ENCODE measurements at places on chromosomes 5 and 9.

DNA sequence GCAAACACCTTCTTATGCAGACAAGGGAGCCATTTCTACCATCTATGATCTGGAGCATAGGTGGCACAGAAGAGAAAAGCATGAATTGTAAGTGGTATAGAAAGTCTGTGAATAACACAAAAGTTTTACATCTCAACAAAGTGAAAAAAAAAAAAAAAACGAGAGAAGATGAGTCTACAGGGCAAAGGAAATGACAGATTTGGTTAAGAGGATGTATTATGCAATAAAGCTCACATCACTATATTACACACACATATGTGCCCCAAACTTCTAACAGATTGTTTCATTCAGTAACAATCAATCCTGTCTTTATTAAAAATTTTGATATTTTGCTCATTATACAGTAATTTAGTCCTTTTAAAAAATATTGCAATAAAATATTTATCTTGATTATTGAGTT, 49.8 kb downstream of the CERT1 start:
- DNase-seq, result no peak

- peak; percentile 53 for DNase-seq
Observed at GRCh38 chr9:129567842-129568559, 52.9 kb downstream of the C9orf50 start.

DNA sequence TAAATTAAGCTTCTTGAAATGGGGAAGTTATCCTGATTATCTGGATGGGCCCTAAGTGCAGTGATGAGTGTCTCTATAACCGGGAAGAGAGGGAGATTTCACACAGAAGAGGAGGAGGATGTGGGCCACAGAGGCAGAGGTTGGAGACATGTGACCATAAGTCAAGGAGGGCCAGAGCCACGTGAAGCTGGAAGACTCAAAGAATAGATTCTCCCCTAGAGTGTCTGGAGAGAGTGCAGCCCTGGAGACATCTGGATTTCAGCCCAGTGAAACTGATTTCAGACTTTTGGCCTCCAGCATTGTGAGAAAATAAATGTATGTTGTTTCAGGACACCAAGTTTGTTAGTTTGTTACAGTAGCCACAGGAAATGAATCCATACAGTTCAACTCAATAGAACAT, 442.9 kb downstream of the NTRK2 start:
- no peak for DNase-seq

- DNase-seq, result peak; percentile 8
Observed at GRCh38 chr5:137696481-137696880, 39.4 kb downstream of the KLHL3 start.

- DNase-seq, result no peak
Observed at GRCh38 chr9:7752481-7752880, 47.1 kb downstream of the DMAC1 start.

GRCh38 chr9:16705111-16705604, 165.3 kb downstream of the BNC2 start:
- DNase-seq, result peak; percentile 93

DNA sequence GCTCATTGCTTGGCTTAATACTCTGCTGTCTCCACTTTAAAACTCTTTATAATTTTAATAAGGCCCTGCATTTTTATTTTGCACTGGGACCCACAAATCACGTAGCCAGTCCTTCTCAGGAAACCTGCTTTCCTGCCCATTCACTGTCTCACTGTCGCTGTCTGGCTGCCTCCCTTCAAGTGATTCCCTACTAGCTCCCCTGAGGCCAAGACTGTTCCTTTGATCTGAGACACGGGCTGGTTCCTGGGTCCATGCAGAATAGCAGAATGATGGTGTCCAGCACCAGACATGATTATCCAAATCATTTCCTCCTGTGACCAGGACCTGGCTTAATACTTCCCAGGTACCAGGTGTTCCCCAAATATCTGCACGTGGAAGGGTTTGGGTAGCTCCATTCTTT, 597.1 kb upstream of the KLF4 start:
- no peak for DNase-seq

- no peak for DNase-seq
Observed at GRCh38 chr5:143114481-143114880, 289.0 kb downstream of the NR3C1 start.

GRCh38 chr9:78437296-78437695, 140.4 kb downstream of the PSAT1 start:
- no peak for DNase-seq

- DNase-seq, result peak; percentile 12
Observed at GRCh38 chr9:71725590-71726338, 42.5 kb downstream of the CEMIP2 start.

- DNase-seq, result no peak
Observed at GRCh38 chr5:76604838-76605237, 18.4 kb downstream of the F2RL2 start.

DNA sequence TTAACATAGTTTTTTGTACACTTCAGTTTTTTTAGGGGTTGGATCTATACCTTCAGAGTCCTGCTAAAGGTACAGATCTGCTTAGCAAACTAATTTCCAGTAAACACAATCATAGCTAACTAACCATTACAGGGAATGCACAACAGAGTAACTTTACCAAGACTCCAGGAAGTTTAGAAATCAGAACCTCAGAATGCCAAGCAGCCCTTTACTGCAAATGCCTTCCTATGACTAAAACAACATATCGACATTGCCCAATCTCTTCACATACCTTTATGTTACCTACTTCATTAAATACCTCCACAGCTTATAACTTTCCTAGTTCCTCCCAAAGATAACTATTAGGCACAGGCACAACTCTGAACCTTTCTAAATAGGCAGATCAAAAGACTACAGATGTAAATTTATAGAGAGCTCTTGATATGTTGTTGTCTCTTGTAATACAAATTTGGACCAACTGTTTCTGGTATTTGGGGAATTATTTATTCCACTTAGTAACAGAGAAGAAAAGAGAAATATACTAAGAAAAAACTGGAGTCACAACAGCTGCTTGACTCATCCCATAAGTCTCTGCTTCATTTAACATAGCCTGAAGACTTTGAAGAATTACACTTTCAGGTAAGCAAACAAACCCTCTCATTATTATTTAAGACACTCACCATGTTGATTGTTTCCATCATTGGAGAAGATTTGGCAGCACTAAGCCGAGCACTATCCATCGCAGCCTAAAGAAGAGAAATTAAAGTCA, 46.0 kb upstream of the OR2K2 start:
- peak; percentile 11 for DNase-seq

DNA sequence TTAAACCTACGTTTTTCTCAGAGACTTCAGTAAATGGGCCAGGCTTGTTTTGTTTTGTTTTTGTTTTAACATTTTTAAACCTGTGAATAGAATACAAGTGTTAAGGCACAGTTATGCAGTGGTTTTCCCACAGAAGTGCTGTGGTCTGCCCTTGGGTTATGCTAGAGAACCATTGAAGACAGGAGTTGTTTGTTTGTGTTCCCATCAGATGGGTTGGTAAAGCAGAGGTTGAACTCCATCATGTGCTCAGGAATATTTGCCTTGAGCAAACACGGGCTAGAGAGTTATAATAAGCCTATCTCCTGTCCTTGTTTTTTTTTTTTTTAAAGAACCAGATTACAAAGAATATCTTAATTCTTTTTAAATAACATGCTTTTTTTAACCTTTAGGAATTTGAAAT, 28.5 kb downstream of the RHOBTB3 start:
- DNase-seq, result peak; percentile 59

DNA sequence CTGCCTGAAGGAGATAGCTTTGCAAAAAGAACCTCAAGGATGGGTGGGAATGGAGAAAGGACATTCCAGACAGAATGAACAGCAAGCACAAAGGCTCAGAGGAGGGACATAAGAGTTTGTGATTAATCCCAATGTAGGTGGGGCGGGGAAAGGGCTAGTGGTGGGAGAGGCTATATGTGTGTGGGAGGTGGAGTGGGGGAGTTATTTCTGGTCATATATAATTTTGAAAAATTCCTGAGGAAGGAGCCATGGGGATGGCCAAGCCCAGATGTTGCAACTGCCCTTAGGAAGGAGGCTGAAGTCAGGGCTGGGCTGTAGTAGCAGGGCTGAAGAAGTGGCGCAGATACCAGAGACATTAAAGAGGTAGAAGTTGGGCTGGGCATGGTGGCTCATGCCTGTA, 13.4 kb upstream of the CCL27 start:
- DNase-seq, result no peak

- no peak for DNase-seq
Observed at GRCh38 chr5:144405991-144406390, 235.3 kb downstream of the KCTD16 start.

DNA sequence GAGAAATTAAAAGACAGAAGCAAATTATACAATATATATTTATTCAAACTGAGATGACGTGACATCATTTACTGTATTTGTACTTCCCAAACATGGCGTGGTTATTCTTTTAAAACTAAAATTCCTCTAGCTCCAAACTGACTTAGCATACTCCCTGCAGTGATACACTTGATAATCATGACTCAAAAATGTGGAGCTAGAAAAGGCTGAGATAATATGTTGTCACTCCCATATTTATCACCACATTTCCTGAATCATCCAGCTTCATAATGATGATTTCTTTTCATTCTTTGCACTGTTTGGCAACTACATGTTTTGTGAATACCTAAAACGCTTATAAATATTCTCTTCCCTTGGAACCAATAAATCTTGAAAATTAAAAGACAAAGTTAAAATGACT, 341.0 kb downstream of the EBF1 start:
- peak; percentile 54 for DNase-seq
